ENCODE measurements at places on chromosomes 7 and 10.

DNA sequence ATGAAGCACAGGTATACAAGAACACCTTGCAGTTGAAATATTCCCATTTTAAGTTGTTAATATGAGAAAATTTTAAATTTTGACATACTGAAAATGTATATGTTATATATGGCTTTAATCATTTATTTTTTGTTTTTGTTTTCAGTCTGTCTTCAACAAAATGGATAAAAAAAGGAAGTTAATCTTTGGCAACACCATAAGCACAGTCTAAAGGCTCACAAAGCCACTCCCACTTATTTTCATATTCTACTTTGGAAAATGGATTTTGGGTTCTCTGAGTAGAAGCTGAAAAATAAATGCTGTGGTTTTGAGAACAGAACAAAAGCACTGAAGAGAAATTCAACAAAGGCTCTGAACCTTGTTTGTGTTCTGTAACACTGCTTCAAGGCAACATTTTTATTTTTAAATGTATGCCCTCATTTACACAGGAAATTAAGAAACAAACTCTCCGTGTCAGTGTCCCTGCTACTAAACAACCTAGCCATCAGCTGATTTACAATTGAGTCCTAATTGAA lies 81.3 kb upstream of the LRRN3 start:
- DNase-seq, result no peak

DNA sequence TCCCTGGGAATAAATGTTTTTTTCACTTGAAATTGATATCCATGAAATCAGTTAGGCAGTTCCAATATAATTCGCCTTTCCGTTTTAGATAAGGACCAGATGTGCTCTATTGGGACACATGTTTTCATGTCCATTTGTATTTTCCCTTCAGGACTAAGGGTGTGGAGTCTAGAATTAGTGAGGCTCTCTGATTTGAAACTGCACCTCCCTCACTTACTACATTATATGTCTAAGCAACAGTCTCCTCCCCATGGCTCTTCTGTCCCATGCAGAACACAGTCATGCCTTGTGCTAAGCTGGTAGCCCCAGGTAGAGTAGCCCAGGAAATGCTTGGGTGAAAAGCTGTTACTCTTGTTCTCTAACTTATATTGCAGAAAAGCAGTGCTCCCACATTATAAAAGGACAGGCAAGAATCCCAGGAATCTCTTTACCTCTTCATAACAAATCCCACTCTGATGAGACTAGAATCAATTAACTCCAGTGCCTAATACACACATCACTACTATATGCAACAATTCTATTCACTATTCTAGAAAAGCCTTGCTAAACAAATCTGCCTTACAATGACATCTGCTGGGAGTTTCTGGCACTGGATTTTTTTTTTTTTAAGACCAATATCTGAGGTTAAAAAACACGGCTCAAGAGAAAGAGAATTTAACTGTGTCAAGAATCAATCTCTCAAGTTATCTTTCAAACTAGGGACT lies 293.9 kb downstream of the SNX13 start:
- no peak for DNase-seq

DNA sequence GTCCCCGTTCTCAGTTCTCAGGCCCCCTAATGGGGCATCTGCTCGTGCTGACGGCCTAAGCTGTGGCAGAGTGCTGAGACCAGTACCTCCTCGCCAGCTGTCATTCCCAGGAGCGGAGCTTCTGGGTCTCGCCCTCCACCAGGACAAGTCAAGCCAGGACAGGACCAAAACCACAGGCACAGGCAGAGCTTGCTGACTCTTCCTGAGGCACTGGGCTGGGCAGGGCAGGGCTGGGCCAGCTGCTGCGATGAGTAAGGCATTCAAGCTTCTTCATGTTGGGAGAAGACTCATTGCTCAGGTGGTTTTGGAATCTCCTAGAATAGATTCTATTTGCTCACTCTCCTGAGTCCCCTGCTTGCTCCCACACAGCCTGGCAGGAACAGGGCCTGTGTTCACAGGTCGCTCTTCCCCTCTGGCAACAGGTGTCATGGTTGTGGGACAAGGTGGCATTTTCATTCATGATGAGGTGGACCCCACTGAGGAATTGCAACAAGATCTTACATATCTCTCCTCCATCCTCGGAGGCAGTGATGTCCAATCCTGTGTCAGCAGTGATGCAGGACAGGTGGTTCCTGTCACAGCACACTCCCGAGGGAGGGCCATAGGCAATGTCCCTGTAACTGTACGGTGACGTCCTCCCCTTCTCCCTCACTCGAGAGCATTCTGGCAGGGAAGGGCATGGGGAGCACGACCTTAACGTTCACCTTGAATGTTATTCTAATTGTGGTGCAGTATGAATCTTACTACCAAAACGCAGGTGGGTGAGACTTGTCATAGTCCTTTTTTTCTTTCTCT lies 17.0 kb upstream of the SH3PXD2A start:
- no peak for DNase-seq

DNA sequence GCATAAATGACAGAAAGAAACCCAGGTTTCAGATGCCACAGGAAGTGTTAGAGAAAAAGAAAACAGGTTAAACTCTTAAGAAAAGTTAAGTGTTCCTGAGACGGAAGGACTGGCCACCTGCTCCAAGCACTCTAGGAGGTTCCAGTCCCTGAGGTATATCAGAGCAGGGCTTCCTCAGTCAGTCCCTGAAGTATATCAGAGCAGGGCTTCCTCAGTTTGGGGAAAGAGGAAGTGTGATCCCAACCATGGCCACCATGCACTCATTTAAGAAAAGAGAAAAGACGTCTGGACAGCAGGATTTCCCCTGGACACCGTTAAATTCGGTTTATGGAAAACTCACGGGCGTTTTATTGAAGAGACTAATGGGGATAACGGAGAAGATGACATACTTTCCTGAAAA lies 133.4 kb upstream of the PFKP start:
- DNase-seq, result no peak

DNA sequence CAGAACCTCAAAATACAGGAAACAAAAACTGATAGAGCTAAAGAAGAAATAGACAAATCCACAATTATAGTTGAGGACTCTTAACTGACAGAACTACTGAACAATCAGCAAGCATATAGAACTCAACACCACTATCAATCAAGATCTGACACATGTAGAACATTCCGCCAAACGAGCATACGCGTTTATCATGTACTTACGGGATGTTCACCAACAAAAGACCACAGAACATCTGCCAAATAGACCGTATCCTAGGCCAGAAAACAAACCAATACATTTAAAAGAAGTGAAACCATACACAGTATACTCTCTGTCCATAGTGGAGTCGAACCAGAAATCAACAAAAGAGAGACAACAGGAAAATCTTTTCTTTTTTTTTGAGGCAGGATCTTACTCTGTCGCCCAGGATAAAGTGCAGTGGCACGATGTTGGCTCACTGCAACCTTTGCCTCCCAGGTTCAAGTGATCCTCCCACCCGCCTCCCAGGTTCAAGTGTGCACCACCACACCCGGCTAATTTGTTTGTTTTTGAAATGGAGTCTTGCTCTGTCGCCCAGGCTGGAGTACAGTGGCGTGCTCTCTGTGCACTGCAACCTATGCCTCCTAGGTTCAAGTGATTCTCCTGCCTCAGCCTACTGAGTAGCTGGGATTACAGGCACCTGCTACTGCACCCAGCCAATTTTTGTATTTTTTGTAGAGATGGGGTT lies 5.1 kb downstream of the GNA12 start:
- DNase-seq, result no peak

DNA sequence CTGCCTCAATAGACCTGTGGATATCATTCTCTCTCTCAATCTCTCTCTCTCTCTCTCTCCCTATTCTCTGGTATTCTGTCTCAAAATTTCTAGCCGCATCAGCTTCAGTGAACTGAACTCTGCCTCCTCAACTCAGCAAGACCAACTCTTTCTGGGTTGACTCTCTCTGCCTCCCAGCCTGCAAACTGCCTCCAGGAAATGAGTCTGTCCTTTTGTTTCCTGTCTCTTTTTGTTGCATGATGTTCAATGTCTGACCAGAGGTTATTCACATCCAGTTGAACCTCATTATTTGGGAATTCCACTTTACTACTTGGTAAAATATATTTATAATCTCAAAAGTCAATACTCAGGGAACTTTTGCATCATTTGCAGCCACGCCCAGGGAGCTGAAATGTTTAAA lies 682.7 kb upstream of the FZD8 start:
- DNase-seq, result no peak

GRCh38 chr10:48924988-48925387 lies 14.7 kb downstream of the LRRC18 start:
- no peak for DNase-seq

DNA sequence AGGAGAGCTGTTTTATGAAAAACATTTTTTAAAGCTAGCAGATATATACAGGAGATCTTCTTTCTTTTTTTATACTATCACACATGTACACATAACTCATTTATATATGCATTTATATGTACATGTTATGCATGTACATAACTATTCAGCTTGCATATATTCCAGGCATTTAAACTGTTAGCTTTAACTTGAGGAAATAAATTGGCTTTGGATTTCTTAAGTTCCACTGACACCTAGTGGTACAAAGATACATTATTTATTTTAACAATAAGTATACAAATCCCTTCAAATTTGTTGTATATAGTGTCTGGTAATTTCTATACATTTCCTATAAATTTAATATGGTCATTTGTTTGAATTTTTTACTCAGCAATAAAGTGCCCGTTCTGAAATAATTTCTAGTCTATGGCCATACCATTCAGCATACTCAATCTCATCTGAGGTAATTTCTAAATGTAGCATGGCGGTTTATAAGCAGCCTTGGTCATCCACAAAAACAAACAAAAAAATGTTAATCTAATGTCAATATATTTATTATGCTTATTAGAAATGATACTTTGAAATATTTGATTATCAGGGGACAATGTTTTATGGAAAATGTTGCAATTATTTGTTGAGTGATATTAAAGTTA lies 11.6 kb downstream of the ZDHHC6 start:
- DNase-seq, result no peak

DNA sequence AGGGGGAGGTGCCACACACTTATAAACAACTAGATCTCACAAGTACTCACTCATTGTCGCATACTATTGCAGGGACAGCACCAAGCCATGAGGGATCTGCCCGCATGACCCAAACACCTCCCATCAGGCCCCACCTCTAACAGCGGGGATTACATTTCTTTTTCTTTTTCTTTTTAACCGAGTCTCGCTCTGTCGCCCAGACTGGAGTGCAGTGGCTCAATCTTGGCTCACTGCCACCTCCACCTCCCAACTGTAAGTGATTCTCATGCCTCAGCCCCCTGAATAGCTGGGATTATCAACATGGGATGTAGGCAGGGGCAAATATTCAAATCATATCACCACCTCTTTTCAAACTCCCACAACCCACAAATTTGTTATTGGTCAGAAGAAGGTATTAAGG lies 76.7 kb downstream of the SKAP2 start:
- no peak for DNase-seq

DNA sequence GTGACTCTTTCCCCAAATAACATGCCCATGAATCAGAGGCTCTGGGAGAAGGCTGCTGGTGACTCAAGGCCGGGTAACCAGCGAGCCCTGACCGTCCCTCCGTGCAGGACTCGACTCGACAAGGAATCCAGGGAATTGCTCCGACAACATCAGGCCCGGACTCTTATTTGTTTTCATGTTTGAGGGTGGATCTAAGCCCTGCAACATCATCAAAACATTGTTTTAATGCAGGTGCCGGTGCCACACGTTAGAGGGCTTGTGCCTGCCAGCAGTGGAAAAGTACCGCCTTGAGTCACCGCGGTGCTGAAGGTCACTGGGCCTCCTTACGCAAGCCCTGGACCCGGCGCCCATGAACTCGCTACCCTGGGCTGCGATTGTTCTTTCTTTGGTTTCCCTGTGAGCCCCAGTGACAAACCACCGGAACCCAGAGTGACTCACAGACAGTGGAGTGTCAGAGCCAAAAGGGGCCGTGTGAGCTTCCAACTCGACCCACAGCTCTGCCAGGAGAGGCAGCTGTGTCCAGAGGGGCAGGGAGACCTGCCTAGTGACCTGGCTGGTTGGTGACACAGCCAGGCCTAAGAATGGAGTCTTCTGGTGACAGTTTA lies 139.4 kb upstream of the SHH start:
- no peak for DNase-seq

DNA sequence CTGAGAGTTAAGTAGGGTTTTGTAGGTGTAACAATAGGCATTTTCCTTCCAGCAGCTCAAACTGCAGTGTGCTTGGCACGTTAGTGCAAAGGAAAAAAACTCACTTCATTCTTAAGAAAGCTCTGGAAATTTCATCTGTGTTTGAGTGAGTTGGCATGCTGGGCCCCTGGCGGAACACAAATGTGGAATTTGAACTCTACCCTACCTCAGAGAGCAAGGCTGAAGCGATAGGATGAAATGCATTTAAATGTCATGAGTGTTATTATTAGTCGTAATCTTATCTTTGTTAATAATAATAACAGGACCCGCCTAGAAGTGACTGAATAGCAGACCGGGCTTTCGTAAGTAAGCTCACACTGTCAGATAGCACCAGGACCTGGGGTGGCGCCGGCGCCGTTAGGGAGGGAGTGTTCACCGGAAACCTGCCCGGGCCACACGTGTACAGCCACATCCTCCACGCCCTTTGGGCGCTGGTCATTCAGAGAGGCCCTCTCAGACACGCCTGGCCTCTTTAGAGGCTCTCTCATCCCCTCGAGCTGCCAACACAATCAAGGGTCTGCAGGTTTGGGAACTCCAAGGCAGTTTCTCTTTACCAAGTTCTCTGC lies 63.5 kb downstream of the GRK5 start:
- DNase-seq, result peak; percentile 27

- no peak for DNase-seq
Measured at GRCh38 chr7:105906695-105907094, 30.3 kb upstream of the ATXN7L1 start.

- DNase-seq, result no peak
Measured at GRCh38 chr10:59269651-59270050, 92.7 kb downstream of the FAM13C start.

GRCh38 chr7:44222074-44222473 lies 21.3 kb downstream of the YKT6 start:
- DNase-seq, result no peak

- DNase-seq, result no peak
Measured at GRCh38 chr7:18109762-18110161, 82.1 kb upstream of the PRPS1L1 start.

DNA sequence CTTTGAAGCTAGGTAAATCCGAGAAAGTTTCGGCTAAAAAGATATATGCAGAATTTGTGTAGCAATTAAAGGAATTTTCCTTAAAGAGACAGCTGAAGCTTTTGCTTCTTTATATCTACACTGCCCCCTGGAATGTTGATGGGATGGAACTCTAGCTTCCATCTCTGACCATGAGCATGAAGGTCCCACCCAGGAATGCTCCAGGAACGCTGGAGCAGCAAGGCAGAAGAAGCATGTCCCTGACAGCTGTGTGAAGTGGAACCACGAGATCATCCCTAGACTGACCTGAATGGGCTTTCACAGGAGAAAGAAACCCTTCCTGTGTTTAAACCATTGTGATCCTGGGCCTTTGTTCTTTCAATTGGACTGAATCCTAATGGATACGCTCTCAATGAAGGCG lies 99.7 kb upstream of the NOBOX start:
- no peak for DNase-seq

All from stimulated activated CD8-positive, alpha-beta memory T cell treated with anti-CD3 and anti-CD28 coated beads, Interleukin-15, amount 100 ng/mL, for 4 hours (primary cell).